ENCODE measurements at places on chromosomes 5 and 9.

- DNase-seq, result peak; percentile 6
Measured at GRCh38 chr9:35910613-35911359, 1.5 kb downstream of the SPAAR start.

DNA sequence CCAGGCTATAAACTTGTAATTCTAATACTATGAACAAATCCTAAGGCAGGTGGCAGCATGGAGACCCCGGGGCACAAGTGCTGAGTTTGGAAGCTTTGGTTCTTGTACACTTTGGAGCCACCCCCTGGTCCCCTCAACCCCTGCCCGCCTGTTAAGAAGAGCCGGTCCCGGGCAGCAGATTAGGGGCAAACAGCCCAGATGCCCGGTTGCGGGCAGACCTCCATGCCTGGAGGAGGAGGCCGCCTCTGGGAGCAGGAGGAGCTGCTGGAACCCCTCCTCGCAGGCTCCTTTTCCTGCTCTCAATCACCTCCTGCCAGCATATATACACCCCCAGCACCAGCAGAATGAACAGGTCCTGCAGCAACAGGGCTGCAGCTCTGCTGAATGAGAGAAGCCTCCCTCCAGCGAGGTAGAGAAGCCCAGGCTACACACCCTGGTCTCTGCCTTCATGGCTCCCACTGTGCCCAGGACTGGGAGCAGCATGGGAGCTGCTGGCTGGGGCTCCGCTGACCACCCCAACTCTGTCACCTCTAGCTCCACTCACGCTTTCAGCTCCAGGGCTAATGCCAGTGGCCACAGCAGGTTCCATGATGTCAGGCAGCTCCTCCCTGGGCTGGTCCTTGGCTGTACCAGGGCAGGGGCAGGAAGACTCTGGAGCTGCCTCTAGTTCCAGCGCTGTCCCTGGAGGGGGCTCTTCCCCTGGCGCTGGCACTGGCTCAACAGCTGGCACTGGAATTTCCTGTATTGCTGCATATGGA, 1713.5 kb upstream of the ACO1 start:
- no peak for DNase-seq

DNA sequence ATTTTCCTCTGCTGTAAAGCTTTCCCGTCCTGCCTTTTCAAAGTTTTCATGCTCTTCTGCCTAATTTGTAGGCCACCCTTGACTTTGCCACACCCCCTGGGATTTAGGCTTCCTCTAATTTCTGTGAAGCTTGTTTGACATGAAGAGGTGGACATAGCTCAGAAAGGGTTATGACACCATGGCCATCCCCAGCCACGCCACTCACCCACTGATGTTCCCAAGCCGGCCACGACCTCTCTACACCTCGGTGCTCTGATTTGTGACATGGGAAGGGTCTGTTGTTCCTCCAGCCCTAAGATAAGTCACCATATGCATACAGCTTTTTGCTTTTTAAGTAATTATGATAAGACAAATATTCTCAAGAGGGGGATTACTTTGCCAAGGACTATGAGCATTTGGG, 139.5 kb downstream of the BARX1 start:
- no peak for DNase-seq

DNA sequence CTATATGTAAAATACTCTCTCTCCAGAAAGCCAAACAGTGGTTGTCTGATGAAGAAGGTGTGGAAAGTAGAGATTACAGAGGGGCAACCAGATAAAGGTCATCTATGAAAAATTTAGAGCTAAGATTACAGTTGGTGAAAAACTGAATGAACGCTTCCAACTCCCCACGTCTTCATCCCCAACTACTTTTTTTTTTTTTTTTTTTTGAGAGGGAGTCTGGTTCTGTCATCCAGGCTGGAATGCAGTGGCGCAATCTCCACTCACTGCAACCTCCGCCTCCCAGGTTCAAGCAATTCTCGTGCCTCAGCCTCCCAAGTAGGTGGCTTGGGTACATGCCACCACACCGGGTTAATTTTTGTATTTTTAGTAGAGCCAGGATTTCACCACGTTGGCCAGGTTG, 64.3 kb downstream of the RAPGEF6 start:
- DNase-seq, result no peak

GRCh38 chr5:6365977-6366590, 12.3 kb downstream of the MED10 start:
- DNase-seq, result peak; percentile 27

DNA sequence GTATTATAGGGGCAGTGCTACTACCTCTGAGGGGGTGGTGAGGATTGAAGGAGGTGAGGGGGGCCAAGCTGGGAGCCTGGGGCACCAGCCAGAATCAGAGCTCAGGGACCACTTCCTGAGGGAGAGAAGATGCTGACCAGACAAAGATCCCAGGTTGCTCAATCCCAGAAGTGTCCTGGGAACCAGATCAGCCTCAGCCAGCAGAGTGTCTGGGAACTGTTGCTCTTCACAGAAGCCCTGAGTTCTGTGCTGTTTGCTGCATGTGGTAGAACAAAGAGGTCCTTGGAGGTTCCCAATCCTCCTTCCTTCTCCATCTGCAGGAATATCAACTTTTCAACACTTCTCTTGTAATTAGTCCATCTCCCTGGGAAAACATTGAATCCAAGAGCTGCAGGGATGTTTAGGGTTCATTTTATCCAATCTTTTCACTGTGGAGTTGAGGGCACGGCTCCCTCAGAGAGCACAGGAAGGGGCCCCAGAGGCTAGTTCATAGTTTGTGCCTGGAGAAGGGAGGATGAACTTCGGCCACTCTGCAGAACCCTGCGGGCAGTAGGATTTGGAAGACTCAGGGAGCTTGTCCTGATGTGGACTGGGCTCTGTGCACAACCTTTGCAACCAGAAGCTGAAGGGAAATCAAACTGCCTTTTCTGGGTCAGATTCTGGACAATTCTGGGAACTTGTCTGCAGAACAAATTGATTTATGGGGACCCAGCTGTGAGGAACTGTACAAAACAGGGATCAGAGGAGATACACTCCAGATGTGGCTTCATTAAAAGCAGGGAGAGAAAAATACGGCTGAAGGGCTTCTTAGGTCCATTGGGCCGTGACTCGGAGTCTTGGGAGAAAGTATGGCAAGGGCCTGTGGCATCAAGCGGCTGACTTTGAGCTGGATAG, 57.1 kb downstream of the GALNT12 start:
- DNase-seq, result no peak

- DNase-seq, result no peak
Measured at GRCh38 chr9:96626912-96627311, 7.3 kb upstream of the CDC14B start.

- no peak for DNase-seq
Measured at GRCh38 chr9:116165912-116166311, 12.3 kb downstream of the PAPPA start.

DNA sequence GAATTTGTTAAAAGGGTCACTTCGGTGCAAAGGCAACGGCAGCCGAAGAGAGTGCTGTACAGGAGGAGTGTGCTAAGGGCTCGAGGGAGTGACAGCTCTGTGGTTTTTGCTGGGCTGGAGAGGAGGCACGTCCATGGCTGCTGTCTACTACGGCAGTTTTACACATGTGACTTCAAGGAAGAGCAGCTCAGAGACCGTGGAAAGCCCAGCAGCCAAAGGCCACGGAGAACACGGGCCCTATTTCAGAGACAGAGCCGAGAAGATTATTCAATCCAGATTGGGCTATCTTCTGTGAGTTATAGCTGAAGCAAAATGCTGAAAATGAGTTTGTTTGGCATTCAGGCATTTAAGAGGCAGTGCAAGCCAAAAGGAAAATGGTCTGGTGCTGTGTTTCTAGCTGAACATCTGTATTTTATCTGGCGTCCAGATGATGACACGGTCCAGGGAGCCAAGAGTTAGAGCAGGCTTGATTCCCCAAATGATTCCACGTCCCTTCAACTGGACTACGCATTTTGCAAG, 96.4 kb downstream of the RFK start:
- no peak for DNase-seq

- DNase-seq, result peak; percentile 74
Measured at GRCh38 chr9:89426384-89426961, 71.4 kb downstream of the SEMA4D start.

DNA sequence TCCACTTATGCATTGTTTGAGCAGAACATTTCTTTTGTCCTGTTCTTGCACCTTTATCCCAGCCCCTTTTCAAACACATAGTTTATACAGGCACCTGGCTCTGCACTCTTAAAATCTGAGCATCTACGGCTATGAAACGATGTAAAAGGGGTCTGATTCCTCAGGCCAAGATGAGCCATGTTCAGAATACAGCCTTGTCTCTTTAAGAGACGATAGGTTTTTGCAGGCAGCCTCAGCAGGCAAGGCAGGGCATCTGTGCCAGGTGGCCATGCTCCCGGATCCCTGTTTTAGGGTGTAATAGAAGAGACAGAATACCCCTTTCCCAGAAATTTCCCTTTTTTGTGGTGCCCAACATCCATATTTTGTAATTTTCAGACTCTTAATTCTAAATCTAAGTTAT, 89.1 kb upstream of the NFIB start:
- DNase-seq, result no peak

GRCh38 chr5:176740702-176741496, 69.5 kb upstream of the UNC5A start:
- no peak for DNase-seq

- DNase-seq, result no peak
Measured at GRCh38 chr5:107949688-107950341, 279.1 kb upstream of the EFNA5 start.

DNA sequence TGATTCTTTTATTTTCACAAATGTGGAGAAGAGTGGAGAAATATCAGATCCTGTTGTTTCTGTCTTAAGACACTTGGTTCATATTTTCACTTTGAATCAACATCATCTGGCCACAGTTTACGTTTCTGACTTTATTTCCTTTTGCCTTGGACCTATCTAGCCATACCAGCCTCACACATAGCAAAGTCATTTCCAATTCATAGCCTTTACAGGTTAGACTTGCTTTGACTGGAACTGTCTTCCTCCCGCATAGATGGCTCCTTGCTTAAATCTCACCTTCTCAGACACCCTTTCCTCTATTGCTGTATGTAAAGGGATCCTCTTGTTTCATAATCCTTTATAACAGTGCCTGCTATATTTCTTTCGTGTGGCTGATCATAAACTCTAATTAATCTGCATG, 297.8 kb downstream of the SH3GL2 start:
- DNase-seq, result no peak

All from KG1 (cell line).